ENCODE measurements at places on chromosomes 7 and 10.

DNA sequence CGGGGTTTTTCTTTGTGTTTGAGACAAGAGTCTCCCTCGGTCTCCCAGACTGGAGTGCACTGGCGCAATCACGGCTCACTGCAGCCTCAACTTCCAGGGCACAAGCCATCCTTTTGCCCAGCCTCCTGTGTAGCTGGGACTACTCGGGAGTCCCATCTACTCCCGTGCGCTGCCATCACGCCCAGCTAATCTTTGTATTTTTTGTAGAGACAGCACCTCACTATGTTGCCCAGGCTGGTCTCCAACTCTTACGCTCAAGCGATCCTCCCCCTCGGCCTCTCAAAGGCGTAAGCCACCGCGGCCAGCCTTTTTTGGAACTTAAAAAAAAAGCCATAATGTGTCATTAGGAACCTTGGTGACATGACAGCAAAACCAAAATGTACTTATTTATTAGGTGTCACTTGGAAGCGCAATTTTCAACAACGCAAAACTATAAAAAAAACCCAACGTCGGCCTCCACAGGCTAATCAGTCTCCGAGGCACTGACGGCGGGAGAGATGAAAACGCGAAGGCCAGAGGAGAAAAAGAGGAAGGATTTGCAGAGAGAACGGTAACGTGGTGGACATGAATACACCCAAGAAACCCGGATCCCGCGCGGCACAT lies 911 bp upstream of the HNRNPH3 start:
- DNase-seq = no peak

- peak; percentile 68 for DNase-seq
Observed at GRCh38 chr7:107147464-107148393, 21.1 kb upstream of the HBP1 start.

- DNase-seq = no peak
Observed at GRCh38 chr7:106603346-106603745, 57.6 kb downstream of the CCDC71L start.

DNA sequence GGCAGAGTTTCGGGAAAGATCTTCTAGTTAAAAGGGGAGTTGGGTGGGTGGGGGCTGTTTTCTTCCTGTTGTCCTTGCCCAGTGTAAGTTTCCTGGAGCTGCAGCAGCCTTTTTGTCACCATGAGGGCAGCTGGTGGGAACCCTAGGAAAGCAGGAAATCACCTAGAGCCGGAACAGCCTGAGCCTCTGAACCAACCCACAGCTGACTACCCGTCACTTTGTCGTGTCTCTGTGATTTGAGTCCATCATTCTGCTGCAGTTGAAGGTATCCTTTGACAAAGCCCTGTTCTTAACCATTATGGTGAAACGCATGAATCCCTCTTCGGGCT lies 1.2 kb upstream of the C10orf143 start:
- DNase-seq = peak; percentile 15

- DNase-seq = peak; percentile 84
Observed at GRCh38 chr10:46284286-46285229, 2.2 kb upstream of the ANTXRL start.

DNA sequence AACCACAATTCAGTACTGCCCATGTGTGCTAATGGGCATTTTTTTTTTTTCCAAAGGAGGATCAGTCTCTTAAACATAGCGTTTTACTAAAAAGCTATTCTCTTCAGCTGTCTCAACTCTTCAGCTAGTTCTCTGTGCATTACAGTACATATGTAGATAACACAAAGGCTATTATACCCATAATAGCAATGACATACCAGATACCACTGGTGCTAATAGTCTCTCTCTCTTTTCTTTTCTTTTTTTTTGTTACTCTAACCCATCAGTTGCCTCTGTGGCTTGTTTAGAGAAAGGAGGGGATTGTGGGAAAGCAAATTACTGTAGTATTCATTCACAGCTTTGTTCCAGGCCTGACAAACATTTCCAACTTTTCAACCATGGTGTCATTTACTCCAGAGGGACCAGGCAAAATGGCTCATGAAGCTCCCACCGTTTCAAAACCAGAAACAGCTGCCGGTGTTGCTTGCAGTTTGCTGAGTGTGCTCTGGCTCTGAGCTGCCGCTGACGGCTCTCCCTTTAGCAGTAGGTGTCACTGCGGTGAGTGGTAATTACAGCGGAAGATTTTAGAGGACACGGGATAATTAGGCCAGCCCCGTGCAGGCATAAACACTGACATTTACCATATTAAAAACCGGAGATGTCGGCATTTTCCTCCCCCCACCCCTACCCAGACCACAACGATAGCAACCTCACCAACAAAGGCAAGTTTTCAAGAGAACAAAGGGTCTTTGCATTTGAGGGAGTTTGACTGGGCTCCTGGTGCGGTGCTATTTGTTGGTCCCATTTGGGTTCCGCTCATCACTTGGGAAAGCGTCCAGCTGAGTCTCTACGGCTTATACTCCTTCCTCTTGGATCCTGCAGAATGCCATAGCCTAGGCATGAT lies 1005.5 kb downstream of the KCNMA1 start:
- no peak for DNase-seq

DNA sequence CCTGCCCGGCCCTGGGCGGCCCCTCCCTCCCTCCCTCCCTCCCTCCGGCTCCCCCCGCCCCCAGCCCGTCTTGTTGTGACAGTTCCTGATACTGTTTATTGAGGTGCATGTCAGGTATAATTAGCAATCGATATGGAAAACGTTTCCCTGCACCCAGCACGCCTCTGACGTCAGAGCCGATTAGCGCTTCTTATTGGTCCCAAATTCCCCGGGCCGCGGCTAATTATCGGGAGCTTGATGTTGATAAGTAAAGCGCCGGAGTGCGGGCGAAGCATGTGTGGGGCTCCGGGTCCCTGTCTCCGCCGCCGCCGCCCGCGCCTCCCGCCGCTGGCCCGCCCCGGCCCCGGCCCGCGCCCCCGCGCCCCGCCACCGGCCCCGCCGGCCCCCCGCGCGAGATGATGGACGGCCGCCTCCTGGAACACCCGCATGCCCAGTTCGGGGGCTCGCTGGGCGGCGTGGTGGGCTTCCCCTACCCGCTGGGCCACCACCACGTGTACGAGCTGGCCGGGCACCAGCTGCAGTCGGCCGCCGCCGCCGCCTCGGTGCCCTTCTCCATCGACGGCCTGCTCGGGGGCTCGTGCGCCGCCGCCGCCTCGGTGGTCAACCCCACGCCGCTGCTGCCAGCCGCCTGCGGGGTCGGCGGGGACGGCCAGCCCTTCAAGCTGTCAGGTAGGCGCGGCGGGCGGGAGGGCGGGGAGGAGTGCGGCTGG lies at the start of gene UNCX:
Gene UNCX, plus strand, starts transcription at position 250 of the 710 bp plus-strand sequence. Its CDS starts 146 bp downstream, at position 396.
- no peak for DNase-seq

- DNase-seq = no peak
Observed at GRCh38 chr7:139603282-139603681, 79.8 kb downstream of the CLEC2L start.

DNA sequence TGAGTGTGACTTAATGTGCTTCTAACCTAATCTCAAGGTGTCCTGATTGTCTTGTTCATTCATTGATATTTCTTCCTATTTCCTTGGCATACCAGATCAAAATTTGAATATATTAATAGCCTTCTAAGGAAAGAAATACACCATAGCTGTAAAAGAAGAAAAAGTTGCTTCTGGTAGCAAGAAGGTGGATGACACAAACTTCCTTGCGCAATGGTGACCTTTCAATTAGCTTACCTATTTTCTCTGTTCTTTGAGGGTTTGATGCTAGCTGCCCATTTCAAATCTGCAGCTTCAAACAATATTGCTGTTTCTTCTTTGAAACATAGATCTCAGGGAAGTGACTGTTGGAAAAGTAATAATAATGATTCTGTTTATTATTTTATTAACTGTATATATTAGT lies 108.8 kb downstream of the ADAM22 start:
- DNase-seq = no peak

DNA sequence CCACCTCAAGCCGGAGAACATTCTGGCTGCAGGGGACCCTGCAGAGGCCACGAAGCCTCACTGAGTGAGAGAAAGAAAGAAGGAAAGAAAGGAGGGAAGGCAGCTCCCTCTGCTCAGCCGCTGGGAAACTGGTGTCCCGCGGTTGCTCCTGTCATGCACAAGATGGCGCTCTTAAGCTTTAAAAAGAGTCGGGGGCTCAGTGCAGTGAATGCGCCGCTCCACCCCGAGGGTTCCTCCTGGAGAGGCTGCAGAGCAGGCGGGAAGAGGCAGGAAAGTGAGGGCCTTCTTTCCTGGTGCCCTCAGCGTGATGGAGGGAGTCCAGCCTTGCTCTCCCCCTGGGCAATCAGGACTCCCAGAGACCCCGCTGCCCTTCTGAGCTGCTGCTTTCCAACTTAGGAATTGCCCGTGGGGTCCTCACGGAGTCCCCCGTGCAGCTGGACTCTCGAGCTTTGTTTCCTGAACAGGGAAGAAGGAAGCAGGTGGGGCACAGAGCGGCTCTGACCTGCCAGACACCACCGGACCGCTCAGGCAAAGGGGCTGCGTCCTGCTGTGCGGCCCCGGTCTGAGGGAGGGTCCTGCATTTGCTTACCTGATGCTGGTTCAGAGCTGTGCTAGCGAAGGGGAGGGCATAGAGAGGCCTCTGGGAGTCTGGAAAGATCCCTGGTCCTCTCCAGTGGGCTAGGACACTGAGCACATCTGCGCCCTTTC lies 141.9 kb upstream of the MKI67 start:
- peak; percentile 58 for DNase-seq

DNA sequence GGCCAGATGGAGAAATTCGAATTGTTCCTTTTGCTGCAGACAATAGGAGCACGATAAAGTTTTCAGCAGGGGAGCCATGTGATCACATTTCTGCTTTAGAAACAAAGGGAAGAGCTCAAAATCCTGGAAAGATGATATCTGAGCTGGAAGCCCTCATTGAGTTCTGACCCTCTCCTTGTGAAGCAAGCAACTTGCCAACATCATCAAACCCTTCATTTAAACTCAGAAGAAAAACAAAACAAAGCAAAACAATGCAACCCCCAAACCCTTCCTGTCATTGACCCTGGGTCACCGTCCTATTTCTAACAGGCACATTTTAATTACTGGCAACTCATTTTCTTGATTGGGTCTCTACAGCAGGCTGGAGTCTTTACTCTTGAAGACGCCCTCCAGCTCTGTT lies 198.3 kb upstream of the ZNF32 start:
- DNase-seq = no peak

- no peak for DNase-seq
Observed at GRCh38 chr7:45080265-45080957, 8.4 kb downstream of the NACAD start.

GRCh38 chr7:70647801-70648498 lies 484.0 kb upstream of the GALNT17 start:
- DNase-seq = no peak
